Activated CD4-positive, alpha-beta memory T cell treated with anti-CD3 and anti-CD28 coated beads, Interleukin-2, amount 10 ng/mL, durations not matched to agents 7 days and 5 days (primary cell): ENCODE measurements at places on chromosomes 2 and 18.

DNA sequence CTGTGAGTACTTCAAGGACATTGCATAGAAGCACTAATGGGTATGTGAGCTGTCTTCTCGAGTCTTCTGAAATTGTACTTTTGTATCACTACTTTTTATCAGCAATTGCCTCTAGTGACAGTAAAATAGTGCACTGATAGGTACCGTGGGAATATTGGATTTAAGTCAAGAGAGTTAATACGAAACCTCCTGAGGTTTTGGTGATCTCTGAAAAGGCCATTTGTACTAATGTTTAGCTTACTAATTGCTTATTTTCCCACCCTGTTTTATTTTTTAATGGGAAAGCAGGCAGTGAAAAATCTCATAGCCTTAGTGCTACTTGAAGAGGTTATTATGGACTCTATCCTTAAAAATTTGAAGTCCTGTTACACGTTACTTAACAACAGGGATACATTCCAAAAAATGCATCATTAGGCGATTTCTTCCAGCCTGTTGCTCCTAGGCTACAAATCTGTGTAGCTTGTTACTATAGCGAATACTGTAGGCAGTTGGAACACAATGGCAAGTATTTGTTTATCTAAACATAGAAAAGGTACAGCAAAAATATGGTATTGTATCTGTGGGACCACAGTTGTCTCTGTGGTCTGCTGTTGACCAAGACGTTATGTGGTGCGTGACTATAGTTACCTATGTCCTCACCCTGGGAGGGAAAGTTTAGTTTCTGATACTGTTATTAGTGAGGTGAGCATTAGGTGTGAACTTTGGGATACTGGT is 65.9 kb downstream of the CAB39 start:
- no peak for DNase-seq
- H3K27me3 ChIP-seq: no peaks in the 10 kb centered on the region
- peaks cover 87% of the 10 kb centered on the region for H3K4me1 ChIP-seq
- peaks cover 89% of the 10 kb centered on the region for H3K36me3 ChIP-seq

- H3K4me3 ChIP-seq: no peak overlapping the region
- peaks cover 70% of the 10 kb centered on the region for H3K4me1 ChIP-seq
- no peak for DNase-seq
Observed at GRCh38 chr2:38704664-38705063, 38.8 kb downstream of the GALM start.

DNA sequence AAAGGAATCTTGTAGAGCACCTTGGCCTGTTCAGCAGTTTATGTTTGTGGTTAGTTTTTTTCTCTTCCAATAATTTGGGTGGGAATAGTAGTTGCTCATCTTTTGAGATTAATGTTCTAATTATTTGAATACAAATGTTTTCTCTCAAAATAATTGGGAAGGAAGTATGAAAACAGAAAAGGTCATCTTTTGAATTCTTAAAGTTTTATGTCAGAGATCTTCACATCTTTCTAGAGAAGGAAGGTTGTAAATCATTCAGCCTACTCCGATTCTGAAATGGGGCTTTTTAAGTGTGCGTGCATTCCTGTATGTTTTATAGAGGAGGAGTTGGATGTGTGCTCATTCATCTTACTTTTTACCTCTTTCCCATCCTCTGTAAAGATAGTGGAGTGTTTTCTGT is 29.0 kb downstream of the GRHL1 start:
- H3K27ac ChIP-seq: no peak overlapping the region
- no peak for DNase-seq
- H3K4me1 ChIP-seq: peaks cover 33% of the 10 kb centered on the region
- peaks cover 9% of the 10 kb centered on the region for H3K36me3 ChIP-seq

DNA sequence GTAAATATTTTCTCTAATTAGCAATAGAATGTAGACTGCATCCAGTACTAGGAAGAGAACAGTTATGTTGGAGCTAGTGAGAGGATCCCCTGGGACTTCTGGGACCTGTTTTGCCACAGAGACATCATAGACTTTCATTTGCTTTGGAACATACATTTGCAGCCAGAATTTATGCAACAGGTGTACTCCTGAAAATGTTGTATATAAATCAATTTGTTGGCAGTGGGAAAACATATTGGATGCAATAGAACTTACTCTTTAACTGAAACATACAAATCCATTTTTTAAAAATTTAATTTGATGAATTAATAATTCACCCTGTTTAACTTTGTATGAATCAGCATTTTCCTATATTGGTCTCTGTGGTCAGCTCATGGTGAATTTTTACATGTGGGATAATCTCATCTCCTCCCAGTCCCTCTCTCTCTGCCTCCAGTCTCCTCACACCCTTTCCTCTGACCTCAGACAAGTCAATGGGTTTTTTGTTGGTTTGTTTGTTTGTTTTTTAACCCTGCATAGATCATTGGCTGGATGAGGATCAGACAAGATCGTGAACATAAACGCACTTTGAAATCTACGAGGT is 263.0 kb downstream of the LPIN1 start:
- DNase-seq: no peak
- H3K36me3 ChIP-seq: no peaks in the 10 kb centered on the region
- no peaks in the 10 kb centered on the region for H3K4me1 ChIP-seq
- no peak overlapping the region for H3K4me3 ChIP-seq
- H3K27me3 ChIP-seq: peaks cover 37% of the 10 kb centered on the region
- no peak overlapping the region for H3K27ac ChIP-seq

DNA sequence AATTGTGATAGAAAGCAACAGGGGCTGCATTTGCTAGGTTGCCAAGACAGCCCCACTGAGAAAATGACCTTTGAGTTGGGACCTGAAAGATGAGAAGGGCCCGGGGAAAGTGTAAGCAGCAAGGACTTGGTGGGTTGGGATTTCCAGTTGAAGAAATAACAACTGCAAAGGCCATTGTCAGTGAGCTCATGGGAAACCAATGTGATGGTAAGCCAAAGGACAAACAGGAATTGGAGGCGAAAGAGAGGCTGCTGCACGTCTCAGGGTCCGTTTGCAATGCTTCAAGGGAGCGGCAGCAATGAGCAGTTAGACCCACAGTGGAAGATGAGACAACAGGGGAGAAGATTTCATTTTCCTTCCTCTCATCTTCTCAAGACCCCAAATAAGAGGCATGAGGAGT is 51.5 kb upstream of the RGPD4 start:
- no peak for DNase-seq
- no peaks in the 10 kb centered on the region for H3K27me3 ChIP-seq

GRCh38 chr2:39870871-39871270 is 91.8 kb upstream of the THUMPD2 start:
- H3K36me3 ChIP-seq: no peaks in the 10 kb centered on the region
- no peaks in the 10 kb centered on the region for H3K4me1 ChIP-seq
- no peak for DNase-seq
- H3K27ac ChIP-seq: no peak overlapping the region
- no peak overlapping the region for H3K4me3 ChIP-seq

GRCh38 chr2:180336550-180336949 is 329.5 kb upstream of the CWC22 start:
- no peaks in the 10 kb centered on the region for H3K36me3 ChIP-seq
- no peaks in the 10 kb centered on the region for H3K4me1 ChIP-seq
- no peak overlapping the region for H3K27ac ChIP-seq
- no peak for DNase-seq
- no peak overlapping the region for H3K4me3 ChIP-seq
- H3K27me3 ChIP-seq: no peaks in the 10 kb centered on the region

DNA sequence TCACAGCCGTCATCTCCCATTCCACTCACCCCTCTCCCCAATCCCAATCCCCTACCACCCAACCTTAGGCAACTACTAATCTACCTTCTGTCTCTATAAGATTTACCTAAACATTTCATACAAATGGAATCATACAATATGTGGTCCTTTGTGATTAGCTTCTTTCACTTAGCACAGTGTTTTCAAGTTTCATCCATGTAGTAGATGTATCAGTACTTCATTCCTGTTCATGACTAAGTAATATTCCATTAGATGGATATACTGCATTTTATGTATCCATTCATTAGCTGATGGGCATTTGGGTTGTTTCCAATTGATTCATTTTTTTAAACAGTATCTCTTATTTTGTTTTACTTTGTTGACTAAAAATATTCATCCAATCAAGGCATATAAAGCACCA is 109.6 kb downstream of the CDH2 start:
- H3K27me3 ChIP-seq: no peaks in the 10 kb centered on the region
- DNase-seq: no peak
- H3K4me1 ChIP-seq: no peaks in the 10 kb centered on the region
- H3K27ac ChIP-seq: no peak overlapping the region
- H3K4me3 ChIP-seq: no peak overlapping the region
- no peaks in the 10 kb centered on the region for H3K36me3 ChIP-seq

- no peak overlapping the region for H3K4me3 ChIP-seq
- no peaks in the 10 kb centered on the region for H3K4me1 ChIP-seq
- peaks cover 11% of the 10 kb centered on the region for H3K27me3 ChIP-seq
- H3K27ac ChIP-seq: no peak overlapping the region
Observed at GRCh38 chr2:37506407-37507050, 162.1 kb downstream of the QPCT start.

- H3K36me3 ChIP-seq: no peaks in the 10 kb centered on the region
- H3K4me1 ChIP-seq: no peaks in the 10 kb centered on the region
- no peaks in the 10 kb centered on the region for H3K27me3 ChIP-seq
- no peak overlapping the region for H3K27ac ChIP-seq
- no peak for DNase-seq
- H3K4me3 ChIP-seq: no peak overlapping the region
Observed at GRCh38 chr2:137172162-137172561, 406.8 kb downstream of the THSD7B start.

DNA sequence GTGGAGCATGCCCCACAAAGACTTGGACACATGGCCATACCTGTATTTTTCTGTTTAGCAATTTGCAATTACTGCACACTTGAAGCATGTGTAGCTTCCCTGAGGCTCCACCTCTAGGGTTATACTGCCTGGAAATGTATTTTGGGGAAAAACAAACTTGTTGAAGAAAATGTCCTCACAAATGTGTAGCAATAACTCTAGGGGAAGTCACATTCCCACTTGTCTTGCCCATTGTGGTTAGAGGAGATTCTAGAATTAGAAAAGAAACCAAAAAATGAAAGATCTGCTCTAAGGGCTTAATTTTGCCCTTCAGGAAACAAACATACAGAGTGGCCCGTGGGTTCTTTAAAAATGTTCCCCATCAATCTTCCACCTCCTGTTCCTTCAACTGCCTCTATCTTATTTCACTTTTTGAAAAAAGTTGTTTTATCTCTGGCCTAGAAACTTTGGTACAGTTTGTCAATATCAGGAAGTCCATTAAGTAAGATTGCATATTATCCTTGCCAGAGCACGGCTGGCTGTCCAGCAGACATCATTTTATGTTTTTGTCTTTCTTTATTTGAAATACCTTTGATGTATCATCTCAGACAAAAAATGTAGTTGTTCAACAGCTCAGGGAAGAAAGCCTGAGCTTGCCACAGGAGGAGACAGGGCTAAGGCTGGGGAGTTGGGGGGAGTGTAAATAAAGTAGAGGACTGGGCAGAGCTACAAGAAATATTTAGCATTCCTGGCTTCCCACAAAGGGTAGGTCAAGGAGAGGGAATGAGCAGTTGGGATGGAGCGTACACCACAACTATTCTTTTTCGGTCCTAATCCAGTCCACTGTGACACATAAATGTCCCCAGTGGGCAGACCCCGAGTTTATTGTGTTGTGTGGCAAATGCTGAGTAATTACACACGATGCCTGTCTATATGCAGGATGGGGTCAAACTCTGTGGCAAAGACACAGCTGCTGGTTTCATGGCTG is 96.8 kb upstream of the CDC42EP3 start:
- H3K27me3 ChIP-seq: no peaks in the 10 kb centered on the region
- no peak overlapping the region for H3K4me3 ChIP-seq
- DNase-seq: no peak
- H3K27ac ChIP-seq: no peak overlapping the region
- peaks cover 1% of the 10 kb centered on the region for H3K36me3 ChIP-seq
